NCI-H226 (cell line): ENCODE measurements at places on chromosomes 2 and 18.

GRCh38 chr2:12231288-12231687, 484.9 kb downstream of the LPIN1 start:
- no peak for DNase-seq

DNA sequence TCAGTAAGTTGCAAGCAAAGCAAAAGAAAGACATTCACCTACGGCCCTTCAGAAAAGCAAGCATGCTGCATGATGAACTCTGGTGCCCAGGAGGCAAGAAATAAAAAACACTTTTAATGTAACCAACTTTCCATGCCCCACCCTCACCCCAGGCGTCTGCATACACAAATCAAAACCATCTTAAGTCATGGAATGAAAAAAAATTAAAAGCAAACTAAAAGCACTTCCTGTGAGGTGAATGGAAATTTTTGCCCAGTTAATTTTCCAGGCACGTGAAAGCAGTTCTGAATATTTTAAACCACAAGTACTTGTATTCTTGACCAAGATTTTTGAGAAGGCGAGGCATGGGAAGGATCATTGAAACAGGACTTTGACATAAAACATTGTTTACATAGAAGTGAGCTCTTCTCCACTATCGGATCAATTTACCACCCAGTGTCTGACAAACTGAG, 2.5 kb upstream of the ICOS start:
- DNase-seq, result no peak

- DNase-seq, result no peak
Observed at GRCh38 chr2:26885651-26886329, 37.9 kb downstream of the DPYSL5 start.

DNA sequence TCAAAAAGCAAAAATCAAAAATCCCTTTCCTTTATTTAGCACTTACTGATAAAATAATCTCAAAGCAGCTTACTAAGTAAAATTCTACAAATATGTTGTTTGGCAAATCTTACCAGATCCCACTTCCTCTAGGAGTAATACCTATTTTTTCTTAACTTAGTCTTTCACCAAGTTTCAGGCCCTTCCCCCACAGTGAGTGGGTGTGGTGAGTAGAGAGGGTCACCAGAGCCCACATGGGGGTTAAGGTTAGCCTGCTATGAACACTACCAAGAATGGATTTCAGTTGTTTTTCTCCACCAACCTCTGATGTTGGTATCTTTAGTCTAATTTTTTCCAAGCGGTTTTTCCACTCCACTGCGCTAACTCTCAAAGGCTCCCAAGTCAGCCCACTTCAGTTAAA, 23.2 kb downstream of the PIAS2 start:
- no peak for DNase-seq

GRCh38 chr2:127085317-127085681, 21.7 kb downstream of the BIN1 start:
- DNase-seq, result no peak

DNA sequence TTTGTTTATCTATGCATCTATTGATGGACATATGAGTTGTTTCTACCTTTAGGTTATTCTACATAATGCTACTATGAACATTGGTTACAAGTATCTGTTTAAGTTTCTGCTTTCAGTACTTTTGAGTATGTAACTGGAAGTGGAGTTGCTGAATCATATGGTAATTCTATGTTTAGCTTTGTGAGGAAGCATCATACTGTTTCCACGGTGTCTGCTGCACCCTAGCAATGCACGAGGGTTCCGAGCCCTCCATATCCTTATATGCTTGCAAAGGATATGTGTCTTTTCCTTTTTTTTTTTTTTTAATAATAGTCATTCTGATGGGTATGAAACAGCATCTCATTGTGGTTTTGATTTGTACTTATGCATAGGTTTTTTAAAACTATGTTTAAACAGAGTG, 83.7 kb downstream of the FMNL2 start:
- no peak for DNase-seq

DNA sequence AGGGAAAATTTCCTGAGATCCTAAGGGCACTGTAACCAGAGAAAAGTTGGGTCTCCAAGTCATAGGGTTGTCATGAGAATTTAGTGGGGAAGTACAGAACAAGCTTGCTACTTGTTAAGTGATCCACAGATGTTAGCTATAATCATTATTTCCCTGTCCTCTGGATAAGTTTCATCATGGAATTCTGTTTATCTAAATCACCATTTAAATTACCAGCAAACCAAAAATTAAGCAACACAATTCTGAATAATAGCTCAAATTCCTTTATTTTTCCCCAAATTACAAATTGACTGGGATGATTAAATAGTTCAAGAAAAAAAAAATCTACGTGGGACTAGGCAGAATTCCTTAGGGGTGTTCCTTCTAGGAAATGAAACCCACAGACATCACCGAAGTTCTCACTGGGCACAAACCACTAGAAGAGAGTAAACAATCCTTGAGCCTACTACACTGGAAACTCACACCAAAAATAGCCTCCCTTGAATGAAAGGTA, 159.5 kb downstream of the COL6A3 start:
- DNase-seq, result no peak

- no peak for DNase-seq
Observed at GRCh38 chr2:234395891-234396420, 100.9 kb downstream of the ARL4C start.

DNA sequence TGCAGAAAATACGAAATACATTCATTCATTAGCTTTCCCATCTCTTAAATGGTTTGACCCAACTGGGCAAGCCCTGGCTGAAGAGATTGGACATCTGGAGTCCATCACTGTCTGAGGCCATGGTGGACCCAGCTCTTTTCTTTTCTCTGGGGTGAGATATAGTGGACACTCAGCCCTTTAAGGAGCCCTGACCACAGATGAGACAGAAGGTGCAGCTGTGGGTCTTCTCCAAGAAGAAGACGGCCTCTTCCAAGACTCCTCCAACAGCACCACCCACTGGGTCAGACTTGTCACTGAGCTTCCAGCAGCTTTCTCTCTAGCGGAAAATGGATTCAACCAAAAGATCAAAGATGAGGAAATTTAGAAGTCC, 27.2 kb downstream of the TWIST2 start:
- no peak for DNase-seq

- no peak for DNase-seq
Observed at GRCh38 chr2:174033163-174033550, 68.0 kb upstream of the SP3 start.

DNA sequence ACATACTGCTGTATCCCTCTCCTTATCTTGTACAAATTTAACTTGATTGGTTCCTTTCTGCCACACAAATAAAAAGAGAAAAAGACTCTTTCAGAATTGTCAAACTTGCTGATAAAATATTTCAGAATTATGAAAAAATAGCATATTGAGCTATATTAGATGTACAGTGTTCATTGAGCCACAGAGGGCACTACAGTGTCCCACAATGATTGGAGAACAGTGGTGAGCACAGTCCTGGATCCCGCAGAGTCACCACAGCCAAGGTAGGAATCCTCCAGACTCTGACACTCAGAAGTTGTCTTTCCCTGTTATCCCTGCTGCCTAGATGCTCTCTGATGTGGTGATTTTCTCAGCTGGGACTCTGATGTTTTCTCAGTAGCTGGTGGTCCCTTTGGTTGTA, 1281.3 kb upstream of the ZEB2 start:
- no peak for DNase-seq

DNA sequence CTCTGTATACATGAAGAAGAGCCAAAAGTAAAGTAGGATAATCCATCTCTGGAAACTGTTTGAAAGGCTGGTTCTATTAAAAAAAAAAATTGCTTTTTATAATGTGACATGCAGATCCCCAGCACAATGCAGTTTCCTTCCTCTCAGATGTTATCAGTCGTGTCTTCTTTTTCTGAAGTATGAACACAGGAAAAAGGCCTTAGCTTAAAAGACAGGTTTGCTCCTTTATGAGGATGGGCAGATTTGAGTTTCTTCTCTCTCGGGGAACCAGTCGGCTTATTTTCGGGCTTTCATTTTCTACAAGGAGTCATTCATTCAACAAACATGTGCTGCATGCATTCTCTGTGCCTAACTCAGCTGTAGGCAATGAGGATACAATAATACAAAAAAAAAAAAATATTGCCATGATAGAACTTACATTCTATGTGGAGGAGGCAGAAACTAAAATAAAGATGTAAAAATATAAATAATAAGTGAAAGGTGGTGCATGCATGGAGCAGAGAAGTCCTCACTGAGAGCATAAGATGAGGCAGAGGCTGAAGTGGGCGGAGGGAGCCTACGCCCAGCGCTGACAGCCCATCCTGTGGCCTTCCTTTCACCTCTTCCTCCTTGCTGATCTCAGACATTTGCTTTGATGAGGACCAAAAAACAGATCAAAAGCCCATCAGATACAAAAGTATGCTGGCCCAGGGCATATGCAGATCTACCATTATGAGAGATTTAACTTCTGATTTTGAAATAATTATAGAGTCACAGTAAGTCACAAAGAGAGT, at the start of gene CD226:
Gene CD226, minus strand, starts transcription at position 513 of the 773 bp plus-strand sequence. Its CDS starts 467 bp downstream, at position 46.
- no peak for DNase-seq

GRCh38 chr2:69804416-69804815, 25.0 kb upstream of the GMCL1 start:
- no peak for DNase-seq

- DNase-seq, result no peak
Observed at GRCh38 chr2:47050021-47050760, 104.9 kb downstream of the STPG4 start.

DNA sequence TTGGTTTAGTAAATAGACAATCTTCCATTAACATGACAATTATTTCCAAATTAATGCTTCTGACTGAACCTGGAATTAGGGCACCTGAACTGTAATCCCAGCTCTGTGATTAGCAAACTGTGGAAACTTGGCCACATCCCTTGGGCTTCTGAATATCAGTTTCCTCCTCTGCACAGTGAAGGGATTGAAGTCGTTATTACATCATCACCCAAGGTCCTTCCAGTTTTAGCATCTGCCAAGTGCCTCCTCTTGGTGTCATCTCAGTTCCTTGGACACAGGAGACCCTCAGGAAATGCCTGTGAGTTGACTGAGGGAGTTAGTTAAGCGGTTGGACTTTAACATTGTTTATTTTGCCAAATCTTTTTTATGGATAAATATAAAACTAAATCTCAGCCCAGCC, 64.8 kb downstream of the MOGAT1 start:
- DNase-seq, result no peak

GRCh38 chr18:41887100-41887499, 67.9 kb upstream of the PIK3C3 start:
- no peak for DNase-seq

DNA sequence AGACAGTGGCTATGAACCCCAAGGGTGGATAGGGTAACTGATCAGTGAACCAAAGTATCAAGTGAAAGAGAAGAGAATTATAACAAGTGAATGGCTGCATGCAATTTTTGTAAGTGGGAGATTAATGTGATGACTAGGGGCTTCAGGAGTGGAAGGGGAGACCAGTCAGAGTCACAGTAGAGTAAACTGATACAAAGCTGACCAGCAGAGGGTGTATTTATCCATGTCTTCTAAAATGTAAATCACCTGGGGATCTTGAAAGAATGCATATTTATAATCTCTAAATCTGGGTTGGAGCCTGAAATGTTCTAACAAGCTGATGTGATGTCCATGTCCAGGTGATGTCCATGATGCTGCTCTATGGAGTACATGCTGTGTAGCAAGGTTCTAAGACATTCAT, 1351.3 kb upstream of the CHAC2 start:
- no peak for DNase-seq

GRCh38 chr2:222878877-222879603, 18.2 kb downstream of the ACSL3 start:
- peak; percentile 86 for DNase-seq

DNA sequence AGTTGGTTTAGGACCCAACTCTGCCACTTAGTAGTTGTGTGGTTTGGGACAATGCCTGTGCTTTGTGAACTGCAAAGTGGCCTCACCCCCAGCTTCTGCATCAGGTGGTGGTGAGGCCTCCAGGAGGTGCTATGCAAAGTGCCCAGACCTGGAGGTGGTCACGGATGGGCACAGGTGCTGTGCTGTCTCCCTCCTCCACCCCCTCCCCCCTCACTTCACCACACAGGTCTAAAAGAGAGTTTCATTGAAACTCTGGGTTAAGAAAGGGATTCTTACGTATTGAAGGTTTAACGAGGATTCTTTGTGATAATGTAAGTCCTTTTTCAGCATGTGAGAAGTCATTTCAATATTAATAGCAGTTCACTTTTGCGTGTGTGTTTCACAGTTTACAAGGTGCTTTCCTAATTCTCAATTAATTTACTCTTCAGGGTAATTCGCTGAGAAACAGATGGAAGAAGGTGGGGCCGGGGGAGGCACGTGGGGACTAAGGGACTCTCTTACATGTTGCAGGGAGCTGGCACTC, 369.9 kb downstream of the LPIN1 start:
- DNase-seq, result no peak

- DNase-seq, result no peak
Observed at GRCh38 chr2:118836411-118836930, 11.0 kb downstream of the EN1 start.

GRCh38 chr2:193518041-193518817, 1323.5 kb upstream of the TMEFF2 start:
- DNase-seq, result peak; percentile 77

GRCh38 chr18:11927497-11927896, 19.4 kb upstream of the MPPE1 start:
- no peak for DNase-seq

DNA sequence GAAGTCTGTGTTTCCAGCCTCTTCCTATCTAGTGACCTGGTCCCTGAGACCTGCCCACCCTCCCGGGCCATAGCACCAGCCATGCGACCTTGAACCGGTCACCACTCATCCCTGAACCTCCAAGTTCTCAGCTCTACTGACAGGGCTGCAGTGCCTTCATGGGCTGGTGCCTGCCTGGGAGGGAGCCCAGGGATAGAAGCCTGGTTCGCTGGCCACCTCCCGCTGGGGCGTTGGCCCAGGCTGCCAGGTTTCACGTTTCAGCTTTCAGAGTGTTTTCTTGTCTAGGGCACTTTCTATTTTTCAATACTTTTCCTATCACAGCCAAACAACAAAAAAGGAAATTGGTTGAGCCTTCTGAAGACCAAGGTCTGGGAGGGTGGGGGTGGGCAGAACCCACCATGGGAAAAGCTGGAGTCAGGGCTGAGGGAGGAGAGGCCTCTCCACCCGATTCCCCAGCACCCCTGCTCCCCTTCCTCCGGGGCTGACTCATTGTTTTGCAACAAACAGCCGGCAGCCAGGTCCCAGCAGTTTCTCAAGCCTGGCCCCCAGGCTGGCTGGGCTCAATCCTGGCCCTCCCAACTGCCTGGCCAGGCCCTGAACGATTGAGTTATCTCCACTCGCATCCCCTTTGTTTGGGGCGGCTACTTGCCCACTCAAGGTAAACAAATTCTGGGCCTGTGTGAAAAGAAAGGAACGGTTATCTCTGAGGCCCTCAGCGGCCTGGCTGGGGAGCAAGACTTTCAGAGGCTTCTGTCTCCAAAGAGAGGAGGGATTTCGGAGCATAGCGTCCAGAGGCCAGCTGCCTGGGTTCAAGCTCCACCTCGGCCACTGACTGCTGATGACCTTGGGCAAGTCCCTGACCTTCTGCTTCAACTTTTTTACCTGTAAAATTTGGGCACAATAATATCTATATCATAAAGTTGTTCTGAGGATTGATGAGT, 47.5 kb downstream of the ZFP36L2 start:
- peak; percentile 90 for DNase-seq
